ENCODE measurements at places on chromosomes 5 and 9.
A peak's percentile ranks its signal among the peaks of the same experiment; 100 is the strongest.

- peak; percentile 49 for DNase-seq
These were observed 69.8 kb downstream of the ICE1 start for GRCh38 chr5:5492087-5492933.

DNA sequence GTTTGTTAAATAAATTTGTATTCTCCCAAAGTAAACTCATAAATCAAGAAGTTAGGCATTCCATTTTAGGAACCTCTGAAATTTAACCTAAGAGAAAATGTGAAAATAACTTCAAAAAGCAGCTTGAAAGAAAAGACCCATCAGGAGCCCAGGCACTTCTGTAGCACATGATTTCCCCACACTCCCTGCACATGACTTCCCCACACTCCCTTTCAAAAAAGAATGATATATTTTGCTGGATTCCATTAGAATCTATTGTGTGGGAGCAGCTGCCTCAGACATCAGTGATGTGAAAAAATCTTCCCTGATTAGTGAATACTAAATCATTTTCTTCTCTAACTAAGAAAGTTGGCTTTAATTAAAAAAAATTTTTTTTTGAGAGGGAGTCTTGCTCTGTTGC, 83.3 kb downstream of the GLDC start:
- no peak for DNase-seq

DNA sequence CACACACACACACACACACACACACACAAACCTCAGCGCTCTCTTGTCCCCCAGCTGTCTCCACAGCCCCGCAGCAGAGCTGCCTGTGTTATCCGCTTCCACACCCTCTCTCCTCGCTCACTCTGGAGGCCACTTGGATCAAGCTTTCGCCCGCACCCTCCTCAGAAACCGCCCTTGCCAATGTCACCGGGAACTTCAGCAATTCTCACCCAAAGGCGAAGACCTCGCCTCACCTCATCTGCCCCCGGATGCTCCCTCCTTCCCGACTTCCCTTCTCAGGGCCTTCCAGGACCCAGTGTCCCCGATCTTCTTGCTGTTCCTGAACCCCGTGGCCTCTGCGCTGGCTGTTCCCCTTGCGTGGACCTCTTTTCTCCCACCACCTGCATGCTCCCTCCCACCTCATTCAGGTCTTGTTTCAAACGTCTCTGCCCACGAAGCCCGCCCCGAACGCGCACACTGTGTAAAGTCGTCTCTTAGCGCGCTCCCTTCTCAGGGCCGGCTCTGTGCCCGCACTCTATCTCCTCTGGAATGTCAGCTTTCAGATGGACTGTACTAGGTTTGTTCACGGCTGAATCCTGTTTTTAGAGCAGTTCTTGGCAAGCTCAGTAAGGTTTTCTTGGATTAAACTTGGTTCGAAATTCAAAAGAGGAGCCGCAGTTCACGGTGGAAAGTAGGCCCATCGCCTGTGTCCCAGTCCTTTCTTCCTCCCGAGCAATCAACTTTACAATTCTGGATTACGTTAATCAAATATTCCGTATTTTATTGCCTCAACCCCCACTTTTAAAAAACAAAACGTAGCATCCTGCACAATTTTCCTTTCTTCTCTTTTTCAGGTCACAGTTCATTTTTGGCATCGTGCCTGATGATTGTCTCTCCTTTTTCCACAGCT, 1.0 kb upstream of the TRIM7 start:
- no peak for DNase-seq

DNA sequence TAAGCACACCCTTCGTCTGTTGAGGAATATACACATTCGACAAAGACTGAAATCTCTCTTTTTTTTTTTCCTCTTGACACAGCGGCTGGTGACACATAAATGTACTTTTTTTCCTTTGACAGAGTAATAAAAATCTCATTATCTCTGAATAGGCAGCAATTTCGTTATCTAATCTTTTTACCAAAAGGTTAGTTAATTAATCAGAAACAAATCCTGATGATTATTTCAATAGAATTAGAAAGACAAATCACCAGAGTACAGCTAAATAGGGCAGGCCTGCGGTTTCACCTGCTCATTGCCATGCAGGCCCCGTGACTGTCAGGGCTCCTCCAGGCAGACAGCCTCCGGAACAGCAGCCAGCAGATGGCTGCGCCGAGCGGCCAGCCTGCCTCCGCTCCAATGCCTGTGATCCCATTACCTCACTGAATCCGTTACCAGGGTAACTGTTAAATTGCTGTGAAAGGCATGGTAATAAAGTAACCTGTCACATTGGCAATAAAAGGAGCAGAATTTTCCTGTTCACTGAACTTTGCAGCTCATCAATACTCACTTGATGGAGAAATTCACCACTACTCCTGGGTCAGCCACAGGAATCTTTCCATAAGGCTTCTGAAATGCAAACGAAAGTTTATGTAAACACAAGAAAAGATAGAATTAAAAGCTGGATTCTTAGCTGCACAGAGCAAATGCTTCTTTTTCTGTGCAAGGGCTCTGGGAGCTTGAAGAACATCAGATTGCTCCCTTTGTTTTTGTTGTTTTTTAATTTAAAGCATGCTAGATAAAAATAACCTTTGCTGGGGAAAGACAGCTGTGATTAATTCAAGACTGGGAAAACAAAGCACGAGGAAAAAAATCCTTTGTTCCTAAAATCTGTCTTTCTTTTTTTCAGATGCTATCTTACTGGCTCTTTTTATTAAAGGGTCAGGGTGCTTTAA, 666.4 kb upstream of the ZNF608 start:
- DNase-seq = peak; percentile 28

DNA sequence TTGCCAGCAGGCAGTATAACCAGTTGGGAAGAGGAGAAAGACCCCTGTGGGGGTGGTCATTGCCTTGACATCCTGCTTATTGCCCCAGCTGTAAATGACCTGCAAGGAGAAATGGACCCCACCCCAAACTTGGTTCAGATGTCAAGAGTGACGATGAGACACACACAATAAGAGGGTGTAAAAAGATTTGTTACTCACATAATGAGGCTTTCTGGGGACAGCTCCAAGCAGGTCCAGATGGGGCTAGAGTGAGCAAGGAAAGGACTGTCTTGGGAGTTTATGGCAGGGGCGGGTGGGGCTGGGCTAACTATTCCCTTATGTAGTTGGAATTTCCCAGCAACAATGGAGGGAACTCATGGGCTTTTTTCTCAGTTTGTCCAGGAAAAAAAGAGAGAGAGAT, 24.1 kb downstream of the ZNF484 start:
- DNase-seq = no peak

DNA sequence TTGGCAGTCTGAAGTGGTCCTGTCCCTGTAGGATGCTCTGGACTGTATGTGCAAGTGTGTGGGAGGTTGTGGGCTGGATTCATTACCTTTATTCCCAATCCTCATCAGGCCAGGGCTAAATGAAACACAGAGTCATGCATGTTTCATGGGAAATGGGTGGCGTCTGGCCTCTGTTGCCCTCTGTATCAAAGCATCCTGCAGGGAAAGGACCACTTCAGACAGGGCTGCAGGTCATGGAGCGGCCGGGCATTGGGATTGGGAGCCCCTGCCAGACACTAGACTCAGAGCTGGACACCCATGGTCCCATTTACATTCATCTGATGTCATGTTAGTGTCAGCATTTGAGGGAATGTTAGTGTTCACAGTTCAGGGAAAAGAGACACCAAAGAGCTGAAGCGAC, 53.8 kb downstream of the UBE2QL1 start:
- DNase-seq = no peak

- DNase-seq = no peak
These were observed 17.3 kb downstream of the SPINK9 start for GRCh38 chr5:148352696-148353095.

DNA sequence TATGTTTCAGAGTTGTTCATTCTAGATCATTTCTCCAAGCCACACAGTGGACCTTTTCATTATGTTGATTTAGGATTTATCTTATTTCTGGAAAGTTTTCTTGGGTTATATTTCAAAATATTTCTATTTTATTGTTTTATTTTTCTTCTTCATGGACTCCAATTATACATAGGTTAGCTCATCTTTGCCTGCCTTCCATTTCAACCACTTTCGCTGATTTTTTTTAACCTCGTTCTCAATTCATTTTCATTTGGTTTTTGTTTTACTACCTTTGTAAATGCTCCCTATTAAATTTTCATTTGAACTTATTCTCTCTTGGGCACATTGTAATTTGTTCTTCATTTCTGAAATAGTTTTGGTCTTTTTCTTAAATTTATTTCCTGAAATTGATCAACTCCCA, 169.0 kb upstream of the PITX1 start:
- no peak for DNase-seq

GRCh38 chr5:132998556-132998955, 27.8 kb downstream of the ZCCHC10 start:
- DNase-seq = no peak

DNA sequence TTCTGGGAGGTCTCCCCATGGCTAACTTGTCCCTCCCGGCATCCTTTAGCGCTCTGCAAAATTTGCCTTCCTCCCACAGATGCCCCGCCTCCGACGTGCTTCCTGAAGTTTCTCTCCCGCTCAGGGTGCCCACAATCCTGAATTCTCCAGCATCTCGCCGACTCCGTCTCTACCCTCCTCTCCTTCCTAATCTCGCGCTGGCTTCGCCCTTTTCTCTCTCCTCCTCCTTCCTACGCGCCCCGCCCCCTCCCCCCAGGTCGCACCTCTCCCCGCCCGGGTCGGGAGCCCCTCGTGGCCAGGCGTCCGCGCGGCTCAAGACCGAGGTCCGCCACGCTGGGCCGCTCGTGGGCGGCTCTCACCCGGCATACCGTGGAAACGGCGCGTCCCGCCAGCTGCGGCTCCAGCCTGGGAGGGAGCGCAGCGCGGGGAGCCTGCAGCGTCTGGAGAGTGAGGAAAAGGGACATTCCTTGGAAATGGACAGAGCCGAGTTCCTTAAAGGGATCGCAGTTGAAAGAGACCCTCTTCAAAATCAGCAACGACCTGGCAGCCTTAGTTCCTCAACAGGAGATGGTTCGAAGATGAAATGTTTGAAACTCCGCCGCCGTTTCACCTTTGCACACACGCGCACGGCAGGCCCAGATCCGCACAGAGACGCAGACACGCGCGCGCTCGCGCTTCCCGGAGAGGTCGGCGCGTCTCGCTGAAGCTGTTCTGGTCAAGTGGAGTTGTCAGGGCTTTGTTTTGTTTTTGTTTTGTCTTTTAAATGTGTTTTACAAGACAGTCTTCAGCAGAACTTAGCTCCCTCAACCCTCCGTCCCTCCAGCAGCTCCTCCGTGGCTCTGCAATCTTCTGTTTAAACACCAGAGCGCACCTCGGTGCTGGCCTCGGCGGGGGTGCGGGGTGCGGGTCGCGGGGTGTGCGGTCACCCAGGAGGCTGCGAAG, 5.0 kb upstream of the IRX2 start:
- DNase-seq = no peak

GRCh38 chr9:82797534-82797933, 265.4 kb downstream of the RASEF start:
- no peak for DNase-seq

GRCh38 chr5:64519263-64519662, 13.4 kb downstream of the RGS7BP start:
- DNase-seq = no peak

DNA sequence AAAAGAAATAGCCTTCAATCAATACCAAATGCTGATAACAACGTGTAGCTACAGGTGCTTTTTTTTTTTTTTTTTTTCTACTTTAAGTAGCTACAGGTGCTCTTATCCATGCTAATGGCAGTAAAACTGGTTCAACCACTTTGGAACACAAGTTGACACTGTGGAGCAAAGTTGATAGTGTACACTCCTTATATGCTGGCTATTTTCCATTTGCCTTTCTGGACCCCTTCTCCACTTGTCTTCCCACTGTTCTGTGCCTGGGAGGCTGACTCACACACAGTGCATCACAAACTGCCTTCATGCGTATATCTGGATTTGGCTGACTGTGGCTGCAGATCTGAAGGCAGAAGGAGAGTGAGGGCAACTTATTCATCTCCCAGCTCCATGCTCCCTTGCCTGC, 247.9 kb downstream of the MSX2 start:
- no peak for DNase-seq

DNA sequence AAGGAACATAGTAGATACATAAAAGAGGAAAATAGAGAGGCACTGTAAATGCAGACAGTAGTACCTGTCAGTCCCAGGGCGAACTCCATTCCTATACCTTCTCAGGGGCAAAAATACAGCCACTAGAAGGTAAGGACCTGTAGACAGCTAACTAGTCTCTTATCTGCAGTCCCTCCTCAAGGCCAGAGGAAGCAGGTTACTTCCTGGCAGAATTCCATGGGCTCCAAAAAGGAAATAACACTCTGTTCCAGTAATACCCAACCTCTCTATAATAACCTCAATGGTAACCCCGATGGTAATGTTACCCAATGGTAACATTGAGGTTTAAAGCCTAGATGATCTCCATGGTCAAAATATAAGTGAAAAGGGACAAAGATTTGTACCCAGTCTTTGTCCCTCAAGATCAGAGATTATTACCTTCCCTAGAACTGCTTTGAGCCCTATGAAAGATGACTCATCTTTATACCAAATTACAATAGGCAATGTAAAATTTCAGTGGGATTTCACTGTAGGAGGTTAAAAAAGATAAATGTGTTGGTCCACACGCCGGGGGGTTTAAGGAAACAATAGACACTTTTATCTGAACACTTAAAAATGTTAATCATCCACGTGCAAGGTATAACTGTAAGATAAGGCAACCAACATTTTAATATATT, 113.0 kb downstream of the DENND1A start:
- no peak for DNase-seq

DNA sequence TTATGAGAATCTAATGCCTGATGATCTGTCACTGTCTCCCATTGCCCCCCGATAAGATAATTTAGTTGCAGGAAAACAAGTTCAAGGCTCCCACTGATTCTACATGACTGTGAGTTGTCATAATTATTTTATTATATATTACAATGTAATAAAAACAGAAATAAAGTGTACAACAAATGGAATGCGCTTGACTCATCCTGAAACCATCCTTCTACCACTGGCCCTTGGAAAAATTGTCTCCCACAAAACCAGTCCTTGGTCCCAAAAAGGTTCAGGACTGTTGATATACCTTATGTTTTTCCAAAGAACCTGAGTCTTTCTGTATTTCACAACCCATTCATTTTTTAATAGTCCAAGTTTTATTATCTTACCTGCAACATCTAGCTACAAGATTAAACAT, 403.5 kb downstream of the TAF11L14 start:
- no peak for DNase-seq

DNA sequence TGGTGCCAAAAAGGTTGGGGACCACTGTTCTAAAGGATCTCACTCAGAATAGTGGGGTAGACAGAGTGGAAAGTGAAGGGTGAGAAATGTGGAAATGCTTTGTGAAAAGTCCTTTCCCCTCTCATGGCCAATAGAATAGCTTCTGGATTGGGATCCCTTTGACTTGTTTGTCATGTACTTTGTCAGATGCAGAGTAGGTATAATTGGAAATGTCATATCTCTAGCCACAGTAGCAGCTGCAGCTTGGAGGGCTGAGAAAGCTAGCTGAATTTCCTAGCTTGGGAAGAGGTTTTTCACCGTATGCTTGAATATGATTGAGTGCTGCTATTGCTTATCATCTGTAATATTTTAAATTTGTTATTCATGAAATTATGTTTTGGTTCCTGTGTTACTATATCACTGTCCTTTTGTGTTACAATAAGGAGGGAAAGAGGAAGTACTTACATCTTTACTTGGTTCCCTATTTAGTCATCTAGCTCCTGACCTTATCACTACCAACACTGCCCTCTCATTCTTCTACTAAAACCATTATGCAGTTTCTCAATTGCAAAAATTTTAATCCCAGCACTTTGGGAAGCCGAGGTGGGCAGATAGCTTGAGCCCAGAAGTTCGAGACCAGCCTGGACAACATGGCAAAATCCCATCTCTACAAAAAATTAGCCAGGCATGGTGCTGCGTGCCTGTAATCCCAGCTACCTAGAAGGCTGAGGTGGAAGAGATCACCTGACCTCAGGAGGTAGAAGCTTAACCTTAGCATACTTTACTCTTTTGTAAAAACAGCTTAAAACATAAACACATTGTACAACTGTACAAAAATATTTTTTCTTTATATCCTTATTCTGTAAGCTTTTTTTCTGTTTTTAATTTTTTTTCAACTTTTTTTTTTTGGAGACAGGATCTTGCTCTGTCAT, 12.4 kb downstream of the SLC30A5 start:
- no peak for DNase-seq

Measured in NCI-H2107 (cell line).